ENCODE measurements at places on chromosomes 6 and 20.

DNA sequence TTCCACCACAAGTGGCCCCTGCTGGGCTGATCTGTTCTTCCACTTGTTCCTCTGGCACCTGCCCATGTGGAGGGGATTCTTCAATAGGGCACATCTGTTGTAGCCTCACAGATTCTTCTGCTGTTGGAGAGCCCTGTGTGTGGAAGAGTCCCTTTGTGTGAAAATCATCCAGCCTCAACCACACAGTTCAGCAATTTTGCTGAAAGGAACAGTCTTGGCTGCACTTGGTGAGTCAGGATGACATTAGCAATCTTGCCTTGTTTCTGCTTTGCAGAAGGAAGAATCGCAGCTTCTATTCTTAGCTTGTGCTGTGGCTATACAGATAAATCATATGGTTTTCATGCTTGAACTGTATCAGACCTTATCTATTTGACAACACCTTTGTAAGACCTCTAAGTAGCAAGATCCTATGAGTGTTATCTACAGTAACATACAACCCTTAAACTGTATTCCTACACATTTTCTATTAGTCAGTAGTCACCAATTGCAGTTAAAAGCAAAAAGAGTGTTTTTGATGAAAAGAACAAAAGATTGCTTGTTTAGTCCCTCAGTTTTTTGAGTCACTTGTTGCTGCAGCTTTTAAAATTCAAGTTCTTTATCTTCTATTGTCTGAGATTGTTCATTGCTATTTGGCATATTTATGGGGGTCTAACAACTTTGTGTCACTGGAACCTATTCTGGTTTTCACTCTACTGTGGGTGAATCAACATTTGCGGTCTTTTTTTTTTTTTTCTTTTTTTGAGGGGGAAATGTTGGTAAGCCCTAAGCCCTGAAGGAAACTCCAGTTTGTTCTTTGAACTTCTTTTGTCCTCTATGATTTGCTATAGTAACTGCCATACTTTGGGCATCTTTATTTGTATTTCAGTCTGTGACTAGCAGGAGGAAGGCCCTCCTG lies 231.6 kb downstream of the TFAP2B start:
- DNase-seq = no peak

- DNase-seq = no peak
Observed at GRCh38 chr6:149140910-149141290, 176.6 kb upstream of the TAB2 start.

GRCh38 chr6:31821301-31822035 lies 6.1 kb upstream of the HSPA1B start:
- peak; percentile 79 for DNase-seq

- no peak for DNase-seq
Observed at GRCh38 chr6:149212206-149212605, 105.3 kb upstream of the TAB2 start.

DNA sequence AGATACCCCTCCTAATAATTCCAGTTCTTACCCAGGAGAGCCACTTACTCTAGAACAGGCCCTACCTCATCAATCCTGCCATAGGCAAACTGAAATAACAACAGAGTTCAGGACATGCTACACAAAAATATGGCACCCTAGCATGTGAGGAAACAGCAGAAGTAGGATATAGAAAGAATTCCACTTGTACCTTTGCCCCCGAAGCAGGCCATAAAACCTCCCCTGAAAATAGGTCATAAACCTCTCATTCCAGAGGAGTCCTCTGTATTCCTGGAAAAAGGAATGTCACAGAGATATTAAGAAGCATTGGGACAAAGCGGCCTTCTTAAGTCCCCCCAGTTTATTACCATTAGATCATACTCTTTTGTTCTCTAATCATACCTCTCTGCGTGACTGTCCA lies 504.3 kb upstream of the MARCKS start:
- DNase-seq = no peak
